ENCODE measurements at places on chromosomes 2 and 18. TPM values are rescaled to one million over a fixed set of nuclear protein-coding genes. Genes with fewer than 3 reads are reported as not detected.

DNA sequence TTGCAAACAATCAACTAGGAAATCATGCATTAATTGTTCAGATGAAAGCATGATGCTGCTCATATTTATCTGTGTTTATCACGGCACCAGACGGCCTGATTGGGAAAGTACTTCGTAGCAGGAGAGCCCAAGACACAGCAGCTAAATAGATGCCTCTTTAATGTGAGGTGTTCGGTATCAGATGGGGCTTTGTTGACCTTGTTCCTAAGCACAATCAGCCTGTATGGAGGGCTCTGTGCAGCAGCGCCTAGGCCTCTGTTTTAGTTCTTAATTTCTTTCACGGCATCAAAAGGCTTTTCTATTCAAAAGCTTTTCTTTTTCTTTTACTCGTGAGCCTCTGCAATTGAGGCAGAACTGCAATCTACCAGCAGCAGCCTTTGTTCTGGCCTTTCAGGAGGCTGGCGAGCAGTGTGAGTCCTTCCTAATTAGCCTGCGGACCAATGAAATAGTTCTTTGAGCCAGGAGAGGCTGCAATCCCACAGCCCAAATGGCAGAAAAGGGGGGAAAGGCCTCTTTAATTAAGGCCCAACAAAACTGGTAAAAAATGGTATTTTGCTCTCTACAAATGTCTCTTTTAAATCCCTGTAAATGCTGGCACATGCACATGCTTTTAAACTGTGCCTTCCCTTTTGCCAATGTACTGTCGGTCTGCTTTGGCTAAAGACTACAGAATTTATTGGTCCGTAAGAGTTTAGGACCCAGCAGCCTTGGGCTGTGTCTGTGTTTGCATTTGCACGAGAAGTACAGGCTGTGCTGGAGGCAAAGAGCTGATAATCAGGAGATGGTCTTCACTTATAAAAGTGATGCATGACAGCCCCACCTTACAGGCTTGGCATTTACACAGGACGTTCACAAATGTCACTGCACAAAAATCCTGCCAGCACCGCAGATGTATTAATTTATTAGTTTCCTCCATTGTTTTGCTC is 159.6 kb downstream of the RND3 start:
- DNase-seq, result no peak

DNA sequence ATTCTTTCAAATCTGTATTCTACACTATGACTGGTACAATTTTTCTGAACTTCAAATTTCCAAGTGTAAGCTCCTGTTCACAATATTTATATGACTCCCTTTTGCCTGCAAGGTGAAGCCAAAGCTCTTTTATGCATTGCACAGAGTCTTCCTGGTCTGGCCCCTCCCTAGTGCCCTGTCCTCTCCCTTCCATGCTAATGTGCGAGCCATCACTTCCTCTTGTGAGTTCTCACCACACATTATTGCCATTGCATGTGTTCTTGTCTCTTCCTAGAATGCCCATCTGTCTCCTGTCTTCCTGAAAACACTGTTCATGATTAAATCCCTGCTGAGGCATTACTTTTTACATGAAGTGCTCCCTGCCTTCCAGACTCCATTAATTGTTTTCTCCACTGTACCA is 169.9 kb downstream of the MC4R start:
- no peak for DNase-seq

- no peak for DNase-seq
These were observed 3.1 kb downstream of the EGR4 start for GRCh38 chr2:73290049-73290839.

DNA sequence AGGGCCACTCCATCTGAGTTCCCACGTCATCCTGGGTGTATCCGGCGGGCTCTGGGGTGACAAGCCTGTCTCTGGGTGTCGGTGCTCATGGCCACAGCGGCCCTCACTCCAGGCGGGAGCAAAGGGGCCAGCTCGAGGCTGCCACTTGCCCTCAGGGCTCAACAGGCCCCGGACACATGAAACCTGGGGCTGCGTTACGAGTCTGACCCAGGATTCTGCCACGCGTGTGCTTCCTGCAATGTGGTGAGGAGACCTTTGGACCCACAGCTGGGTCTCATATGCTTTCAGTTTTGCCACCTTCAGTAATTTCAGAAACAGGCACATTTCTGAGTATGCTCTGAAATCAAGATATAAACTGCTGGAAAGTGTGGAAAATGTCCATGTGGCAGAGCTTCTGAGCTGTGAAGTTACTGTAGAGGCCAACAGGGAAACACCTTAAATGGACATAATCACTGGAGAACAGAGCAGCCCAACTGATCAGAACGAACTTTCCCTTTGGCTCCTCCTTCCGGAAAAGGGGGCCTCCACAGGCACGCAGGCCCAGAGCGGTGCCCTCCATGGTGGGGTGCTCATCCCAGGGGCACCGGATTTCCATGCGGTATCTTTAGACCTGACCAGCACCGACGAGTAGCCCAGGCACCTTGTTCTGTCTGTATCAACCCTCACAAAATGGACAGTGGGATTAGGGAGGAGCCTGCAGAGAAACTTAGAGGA is 14.1 kb downstream of the PER2 start:
- DNase-seq, result no peak

GRCh38 chr2:207160115-207160514 is 5.6 kb downstream of the KLF7 start:
- DNase-seq, result no peak

DNA sequence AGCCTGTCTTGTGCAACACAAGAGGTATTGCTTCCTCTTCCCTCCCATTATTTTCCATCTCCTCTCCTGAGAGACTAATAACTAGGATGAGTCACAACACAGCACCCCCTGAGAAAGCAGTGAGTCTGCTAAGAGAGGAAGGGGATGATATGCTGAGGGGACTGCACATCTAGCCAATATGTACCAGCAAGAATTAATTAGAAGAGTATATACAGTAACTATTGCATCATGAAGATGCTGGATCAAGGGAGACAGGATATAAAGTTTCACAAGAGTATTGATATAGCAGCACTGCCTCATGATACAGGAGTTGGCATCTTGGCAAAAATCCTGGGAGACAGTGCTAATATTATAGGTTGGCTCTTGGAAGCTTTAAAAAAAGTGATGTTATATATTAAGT is 289.9 kb upstream of the RBMS1 start:
- DNase-seq, result no peak

Gene CD226
- 1.2 TPM for total RNA-seq

Data from HCT116 (cell line).